ENCODE measurements at places on chromosomes 2 and 18.

- no peak for DNase-seq
Observed at GRCh38 chr18:73232933-73233332, 365.1 kb upstream of the NETO1 start.

- DNase-seq: no peak
Observed at GRCh38 chr2:22579341-22579740, 805.6 kb upstream of the KLHL29 start.

DNA sequence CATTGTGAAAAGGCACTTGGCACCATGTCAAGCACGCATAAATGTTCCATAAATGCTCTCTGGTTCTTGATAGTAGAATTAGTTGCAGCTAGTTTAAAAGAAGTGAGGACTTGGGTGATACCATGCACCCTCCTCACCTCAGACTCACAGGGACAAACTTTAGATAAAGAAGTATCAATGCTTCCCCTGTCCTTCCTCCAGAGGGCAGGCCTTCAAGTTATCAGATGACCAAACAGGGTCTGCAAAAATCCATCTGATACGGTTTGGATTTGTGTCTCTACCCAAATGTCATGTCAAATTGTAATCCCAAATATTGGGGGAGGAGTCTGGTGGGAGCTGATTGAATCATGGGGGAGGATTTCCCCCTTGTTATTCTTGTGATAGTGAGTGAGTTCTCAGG, 54.1 kb downstream of the C1QL2 start:
- DNase-seq: no peak

DNA sequence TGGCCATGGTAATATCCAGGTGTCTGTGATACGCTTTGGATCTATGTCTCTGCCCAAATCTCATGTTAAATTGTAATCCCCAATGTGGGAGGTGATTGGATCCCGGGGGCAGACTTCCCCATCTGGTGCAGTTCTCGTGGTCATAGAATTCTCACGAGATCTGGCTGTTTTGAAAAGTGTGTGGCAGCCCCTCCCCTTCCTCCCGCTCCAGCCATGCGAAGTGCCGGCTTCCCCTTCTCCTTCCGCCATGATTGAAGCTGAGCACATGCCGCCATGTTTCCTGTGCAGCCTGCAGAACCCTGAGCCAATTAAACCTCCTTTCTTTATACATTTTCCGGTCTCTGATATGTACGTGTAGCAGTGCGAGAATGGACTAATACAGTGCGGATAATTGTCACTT, 42.5 kb downstream of the GPC1 start:
- no peak for DNase-seq

- DNase-seq: no peak
Observed at GRCh38 chr2:19041434-19042041, 316.9 kb downstream of the OSR1 start.

- DNase-seq: peak; percentile 67
Observed at GRCh38 chr18:73118121-73118816, 250.5 kb upstream of the NETO1 start.

- DNase-seq: peak; percentile 67
Observed at GRCh38 chr18:10036479-10036878, 122.7 kb downstream of the VAPA start.

DNA sequence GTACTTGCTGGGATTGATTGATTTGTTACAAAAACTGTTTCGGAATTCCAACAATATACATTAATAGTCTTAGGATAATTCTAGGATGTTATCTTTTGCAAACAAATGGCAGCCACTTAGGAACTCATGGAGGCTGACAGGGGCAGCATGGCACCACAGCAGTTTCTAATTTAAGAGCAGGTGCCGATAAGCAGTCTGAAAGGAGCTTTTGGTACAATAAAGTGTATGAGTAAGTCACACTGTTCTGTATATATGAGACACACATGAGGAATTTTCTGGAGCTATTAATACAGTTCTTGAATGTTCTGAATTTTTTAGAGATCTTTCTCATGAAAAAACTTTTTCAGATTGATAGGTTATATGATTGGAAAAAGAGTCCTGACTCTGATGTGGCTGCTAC, 52.2 kb downstream of the EIF5B start:
- peak; percentile 85 for DNase-seq

- DNase-seq: no peak
Observed at GRCh38 chr2:119674711-119675500, 4.1 kb upstream of the TMEM177 start.

DNA sequence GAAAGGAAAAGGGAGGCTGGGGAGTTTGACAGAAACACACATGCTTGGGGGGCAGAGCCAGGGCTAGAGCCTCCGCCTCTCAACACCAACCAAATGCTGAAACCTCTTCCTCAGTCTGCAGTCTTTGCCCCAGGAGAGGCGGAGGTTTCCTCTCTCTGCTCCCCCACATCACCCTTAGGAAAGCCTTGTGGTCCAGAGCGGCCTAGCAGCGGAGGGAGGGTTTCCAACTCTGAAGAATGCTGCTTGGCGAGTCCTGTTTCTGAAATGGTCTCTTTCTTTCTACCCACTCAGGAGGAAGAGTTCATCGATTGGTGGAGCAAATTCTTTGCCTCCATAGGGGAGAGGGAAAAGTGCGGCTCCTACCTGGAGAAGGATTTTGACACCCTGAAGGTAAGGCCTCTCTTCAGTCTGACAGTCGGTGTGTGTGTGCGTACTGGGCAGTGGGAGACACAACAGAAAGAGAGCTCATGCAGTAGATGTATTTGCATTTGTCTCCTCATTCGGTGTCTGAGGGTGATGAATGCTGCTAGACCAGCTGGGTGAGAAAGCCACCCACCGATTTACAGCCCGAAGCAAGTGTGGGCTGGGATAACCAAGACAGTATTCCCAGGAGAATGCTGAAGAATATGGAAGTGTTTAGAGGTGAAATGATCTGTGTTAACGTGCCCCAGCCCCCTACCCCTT, 190.5 kb downstream of the DYSF start:
- DNase-seq: no peak

- peak; percentile 18 for DNase-seq
Observed at GRCh38 chr2:188244383-188244782, 47.3 kb upstream of the GULP1 start.

DNA sequence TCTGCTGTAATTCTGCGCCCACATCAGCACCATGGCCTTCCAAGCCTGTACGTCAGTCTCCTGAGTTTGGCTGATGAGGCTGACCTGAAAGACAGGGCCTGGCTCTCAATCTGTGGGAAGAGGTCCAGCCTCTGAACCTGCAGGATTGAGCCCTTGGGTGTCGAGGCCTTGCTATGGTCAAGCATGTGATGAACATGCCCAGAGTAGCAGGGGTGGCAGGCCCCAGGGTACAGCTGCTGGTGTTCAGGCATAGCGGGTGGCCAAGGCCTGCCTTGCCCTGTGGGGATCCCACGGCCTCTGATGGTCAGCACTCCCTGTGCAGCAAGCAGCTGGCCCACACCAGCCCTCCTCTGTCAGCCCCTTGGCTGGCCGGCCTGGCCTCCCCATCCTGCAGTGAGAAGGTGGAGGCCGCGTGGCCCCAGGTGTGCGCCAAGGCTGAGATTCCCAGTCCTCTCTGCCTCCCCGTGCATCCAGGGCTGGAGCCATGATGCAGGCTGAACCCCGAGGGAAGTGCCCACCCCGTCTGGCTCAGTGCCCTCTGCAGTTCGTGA, 298.4 kb downstream of the NDUFA10 start:
- no peak for DNase-seq

DNA sequence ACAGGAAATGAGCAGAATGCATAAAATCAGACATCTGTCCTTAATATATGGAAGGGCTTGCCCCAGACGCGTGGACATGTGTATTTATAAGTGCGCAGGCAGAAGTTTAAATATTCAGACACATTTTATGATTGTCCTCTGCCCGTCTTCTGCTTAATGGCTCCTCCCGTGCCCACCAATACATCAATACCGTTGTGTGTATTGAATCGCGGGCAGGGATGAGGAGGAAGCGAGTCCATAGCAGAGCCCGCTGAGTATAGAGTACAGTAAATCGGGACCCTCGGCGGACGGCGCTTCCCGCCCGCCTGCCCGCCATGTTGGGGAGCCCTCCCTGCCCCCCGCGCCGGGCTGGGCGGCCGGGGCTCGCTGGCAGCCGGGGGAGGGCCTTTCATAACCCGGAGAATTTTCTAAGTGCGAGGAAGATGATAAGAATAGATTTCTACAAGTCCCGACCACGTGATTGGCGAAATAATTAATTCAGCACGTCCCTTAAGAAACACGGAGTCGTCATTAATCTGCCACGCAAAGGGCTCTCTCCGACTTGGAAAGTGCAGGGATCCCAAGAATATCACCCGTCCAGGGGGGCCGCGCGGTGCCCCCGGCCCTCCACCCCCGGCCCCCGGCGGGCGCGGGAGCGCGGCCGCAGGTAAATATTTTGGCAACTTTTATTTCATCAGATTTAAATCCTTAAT, at the start of gene HOXD3:
Gene HOXD3 (plus strand): TSS at position 501 of the 692 bp plus-strand sequence. CDS start 11,808 bp downstream, outside the sequence.
- no peak for DNase-seq

All from EH (cell line).